ENCODE measurements at places on chromosomes 6 and 20. TPM values are rescaled to one million over a fixed set of nuclear protein-coding genes. Genes with fewer than 3 reads are reported as not detected.

DNPH1 gene
- 29.1 TPM for total RNA-seq

SFTA2 gene
- total RNA-seq: not detected

HCRTR2 gene
- not detected for total RNA-seq

SLC22A2 gene
- 1.7 TPM for total RNA-seq

GPLD1 gene
- 0.46 TPM for total RNA-seq

C20orf144 gene
- not detected for total RNA-seq

MAP7 gene
- 1.3 TPM for total RNA-seq

OGFR gene
- total RNA-seq: 26.8 TPM

FAM162B gene
- total RNA-seq: 11.5 TPM

SLC24A3 gene
- 4.1 TPM for total RNA-seq

ELOVL5 gene
- total RNA-seq: 89.9 TPM

DSP gene
- total RNA-seq: 11.4 TPM

KHDC1 gene
- total RNA-seq: 3.5 TPM

GPR63 gene
- total RNA-seq: 0.20 TPM

REM1 gene
- 0.07 TPM for total RNA-seq

FLOT1 gene
- 110 TPM for total RNA-seq

C6orf15 gene
- total RNA-seq: not detected

SERINC1 gene
- total RNA-seq: 238 TPM

SLC44A4 gene
- total RNA-seq: not detected

RBPJL gene
- not detected for total RNA-seq

PPP1R10 gene
- 17.7 TPM for total RNA-seq
